ENCODE measurements at places on chromosomes 6 and 20.

GRCh38 chr20:60126975-60127374 is 168.8 kb downstream of the CDH26 start:
- DNase-seq, result no peak

- DNase-seq, result no peak
Measured at GRCh38 chr20:17807651-17808050, 107.9 kb downstream of the BANF2 start.

GRCh38 chr6:154732538-154733182 is 556 bp upstream of the SCAF8 start:
- DNase-seq, result no peak

GRCh38 chr6:145903356-145904102 is 60.6 kb downstream of the SHPRH start:
- no peak for DNase-seq

DNA sequence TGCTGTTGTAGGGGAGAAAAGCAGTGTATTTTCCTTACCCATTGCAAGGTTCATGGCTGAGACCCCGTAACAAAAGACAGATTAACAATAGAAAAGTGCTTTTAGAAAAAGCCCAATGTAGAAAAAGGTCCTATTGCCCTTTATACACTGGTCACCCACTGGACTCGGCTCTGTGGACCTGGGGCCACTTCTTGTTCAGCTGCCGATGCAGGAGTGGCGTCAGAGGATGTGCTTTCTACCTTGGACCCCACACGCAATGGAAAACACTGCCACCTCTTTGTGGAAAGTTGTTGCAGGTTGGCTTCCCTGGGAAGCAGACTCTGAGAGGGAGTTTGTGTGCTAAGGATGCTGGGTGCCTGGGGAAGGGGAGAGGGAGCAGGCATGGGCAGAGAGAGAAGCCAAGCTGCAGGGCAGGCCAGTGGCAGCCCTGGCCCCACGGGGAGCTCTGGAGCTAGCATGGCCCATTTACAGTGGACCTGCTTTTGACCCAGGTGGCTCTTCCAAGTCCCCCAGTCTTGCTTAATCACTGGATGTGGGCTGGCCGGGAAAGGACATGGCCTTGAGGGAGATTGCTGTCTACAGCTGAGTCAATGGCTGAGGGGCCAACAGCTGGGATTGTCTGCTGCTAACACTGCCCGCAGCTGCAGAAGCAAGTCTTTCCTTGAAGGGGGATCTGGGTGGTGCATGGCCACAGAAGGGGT is 142.9 kb downstream of the CDC5L start:
- DNase-seq, result no peak

DNA sequence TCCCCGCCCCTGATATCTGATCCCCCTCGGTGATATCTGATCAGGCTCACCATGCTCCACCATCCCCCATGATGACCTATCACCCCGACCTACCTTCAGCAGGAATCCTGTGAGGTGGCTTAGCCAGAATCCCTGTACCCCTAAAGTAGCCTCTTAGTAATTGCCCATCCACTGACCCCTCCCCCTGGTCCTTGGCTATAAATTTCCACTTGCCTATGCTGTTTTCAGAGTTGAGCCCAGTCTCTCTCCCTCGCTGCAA is 177.5 kb upstream of the GGTLC1 start:
- DNase-seq, result no peak

- DNase-seq, result no peak
Measured at GRCh38 chr20:48802216-48802615, 25.6 kb downstream of the PREX1 start.

GRCh38 chr6:87905101-87905641 is 142.5 kb upstream of the SPACA1 start:
- no peak for DNase-seq

- DNase-seq, result no peak
Measured at GRCh38 chr6:153568628-153569027, 437.5 kb upstream of the RGS17 start.

DNA sequence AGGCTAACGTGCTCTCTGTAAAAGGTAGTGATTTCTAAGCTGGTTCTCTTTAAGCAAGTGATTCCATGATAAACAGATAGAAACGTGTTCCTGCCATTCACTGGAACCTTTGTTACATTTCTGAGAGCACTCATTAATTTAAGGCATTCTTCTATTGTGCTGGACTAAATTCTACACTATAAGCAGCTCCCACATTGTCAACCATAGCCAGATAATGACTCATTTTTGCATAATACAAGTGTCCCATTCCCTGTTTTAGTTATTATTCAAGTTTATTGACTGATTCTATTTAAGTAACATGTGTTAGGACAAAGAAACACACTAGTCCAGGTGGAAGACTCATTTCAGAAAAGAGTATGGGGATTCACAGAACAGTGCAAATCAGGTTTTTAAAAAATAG is 13.5 kb upstream of the XRN2 start:
- no peak for DNase-seq

- DNase-seq, result no peak
Measured at GRCh38 chr6:24694198-24694597, 24.8 kb downstream of the C6orf62 start.

GRCh38 chr6:135314543-135314942 is 133.4 kb downstream of the MYB start:
- no peak for DNase-seq

DNA sequence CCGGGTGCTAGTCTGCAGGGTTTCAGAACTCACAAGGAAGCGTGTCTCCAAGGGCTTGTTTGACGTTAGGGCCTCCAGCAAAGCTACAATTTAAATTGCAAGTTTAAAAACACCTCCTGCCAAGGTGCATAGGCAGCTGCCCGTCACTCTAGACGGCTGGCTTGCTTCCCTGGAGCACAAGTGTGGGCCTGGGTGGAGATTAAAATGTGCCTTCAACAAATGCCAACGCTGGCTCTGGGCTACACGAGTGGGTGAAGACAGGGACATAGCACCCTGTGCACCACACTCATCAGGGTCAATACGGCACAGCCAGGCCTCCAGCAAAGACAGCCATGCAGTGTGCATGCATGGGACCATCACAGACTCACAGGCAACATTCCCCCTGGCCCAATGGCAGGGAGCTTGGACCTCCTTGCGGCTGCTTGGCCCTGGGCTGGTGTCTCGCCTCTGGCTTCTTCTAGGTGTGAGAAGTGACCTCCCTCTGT is 48.4 kb upstream of the FRMD1 start:
- no peak for DNase-seq

- DNase-seq, result no peak
Measured at GRCh38 chr20:19283490-19284025, 71.1 kb downstream of the SLC24A3 start.

Measured in activated T-cell treated with anti-CD3 and anti-CD28 coated beads for 4 hours (primary cell).